ENCODE measurements at places on chromosomes 13 and 19.

- DNase-seq = no peak
These were observed 12.0 kb downstream of the FPR2 start for GRCh38 chr19:51772977-51773376.

DNA sequence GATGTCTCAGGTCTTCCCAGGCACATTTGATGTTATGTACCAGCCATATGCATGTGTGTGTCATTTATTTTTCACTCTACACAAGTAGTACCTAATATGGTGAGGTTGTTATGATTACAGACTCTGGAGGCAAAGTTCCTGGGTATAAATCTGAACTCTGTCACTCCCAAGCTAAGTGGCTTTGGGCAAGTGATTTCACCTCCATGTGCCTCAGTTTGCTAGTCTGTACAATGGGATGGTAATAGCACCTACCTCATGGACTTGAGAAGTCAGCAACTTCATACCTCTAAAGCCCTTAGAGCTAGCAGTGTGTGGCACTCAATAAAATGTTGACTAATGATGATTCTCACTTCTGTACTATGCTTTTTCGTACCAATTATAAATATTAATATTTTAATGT, 3.9 kb upstream of the CATSPERG start:
- no peak for DNase-seq

GRCh38 chr13:99819967-99820366, 151.6 kb downstream of the ZIC5 start:
- no peak for DNase-seq

DNA sequence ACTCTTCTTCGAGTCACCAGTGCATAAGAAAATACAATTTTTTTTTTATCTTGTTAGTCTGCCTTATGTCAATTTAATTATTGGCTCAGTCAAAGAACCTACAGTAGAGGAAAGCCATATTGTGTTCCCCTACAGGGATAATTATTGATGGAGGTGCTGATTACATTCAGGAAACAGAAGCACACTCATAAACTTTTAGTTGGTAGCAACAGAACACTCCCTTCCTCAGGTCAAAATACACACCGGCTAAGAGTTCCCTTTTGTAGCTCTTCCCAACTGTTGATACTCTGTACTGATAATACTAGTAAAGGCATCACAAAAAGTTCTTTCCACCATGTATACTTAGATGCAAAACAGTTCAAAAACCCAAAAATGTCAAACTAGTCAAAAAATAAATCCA, 18.4 kb downstream of the FOXO1 start:
- DNase-seq = no peak

DNA sequence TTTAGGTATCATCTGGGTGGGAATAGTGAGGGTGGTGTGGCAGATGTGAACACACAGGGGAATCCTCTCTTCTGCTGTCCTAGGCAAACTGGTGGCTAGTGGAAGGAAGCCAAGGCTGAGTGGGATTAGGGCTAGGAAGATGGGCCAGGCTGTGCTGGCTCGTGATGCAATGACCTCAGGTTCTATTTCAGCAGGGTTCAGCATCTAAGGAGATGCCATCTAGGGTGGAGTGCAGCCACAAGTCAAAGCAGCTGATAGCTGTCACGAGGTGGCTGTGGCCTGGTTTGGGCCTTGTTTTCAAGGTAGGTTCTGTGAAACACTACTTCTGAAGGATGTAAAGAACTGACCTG, 21.6 kb downstream of the ARL11 start:
- no peak for DNase-seq

DNA sequence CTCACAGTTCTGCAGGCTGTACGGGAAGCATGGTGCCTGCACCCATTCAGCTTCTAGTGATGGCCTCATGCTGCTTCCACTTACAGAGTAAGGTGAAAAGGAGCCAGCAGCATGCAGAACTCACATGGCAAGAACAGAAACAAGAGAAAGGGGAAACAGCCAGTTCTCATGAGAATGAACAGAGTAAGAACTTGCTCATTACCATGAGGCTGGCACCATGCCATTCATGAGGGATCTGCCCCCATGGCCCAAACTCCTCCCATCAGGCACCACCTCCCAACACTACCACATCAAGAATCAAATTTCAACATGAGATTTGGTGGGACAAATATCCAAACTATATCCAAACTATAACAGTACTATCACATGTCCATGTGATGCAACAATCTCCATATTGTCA, 72.1 kb downstream of the KATNAL1 start:
- peak; percentile 10 for DNase-seq

DNA sequence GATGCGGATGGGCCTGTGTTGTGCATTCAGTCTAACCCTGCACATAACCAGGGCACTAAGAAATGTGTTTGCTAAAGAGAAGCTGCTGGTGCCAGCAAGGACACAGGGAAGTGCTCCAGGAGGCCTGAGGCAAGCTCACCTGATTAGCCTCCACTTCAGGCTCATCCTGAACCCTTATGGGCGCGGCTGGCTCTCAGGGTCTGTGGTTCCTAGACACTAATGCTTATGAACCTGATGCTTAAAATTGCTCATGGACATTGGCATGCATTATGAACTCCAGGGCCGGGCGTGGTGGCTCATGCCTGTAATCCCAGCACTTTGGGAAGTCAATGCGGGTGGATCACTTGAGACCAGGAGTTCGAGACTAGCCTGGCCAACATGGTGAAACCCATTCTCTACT, 34.3 kb downstream of the SERP2 start:
- no peak for DNase-seq

- DNase-seq = no peak
These were observed 6.6 kb upstream of the ZNF492 start for GRCh38 chr19:22627526-22627925.

DNA sequence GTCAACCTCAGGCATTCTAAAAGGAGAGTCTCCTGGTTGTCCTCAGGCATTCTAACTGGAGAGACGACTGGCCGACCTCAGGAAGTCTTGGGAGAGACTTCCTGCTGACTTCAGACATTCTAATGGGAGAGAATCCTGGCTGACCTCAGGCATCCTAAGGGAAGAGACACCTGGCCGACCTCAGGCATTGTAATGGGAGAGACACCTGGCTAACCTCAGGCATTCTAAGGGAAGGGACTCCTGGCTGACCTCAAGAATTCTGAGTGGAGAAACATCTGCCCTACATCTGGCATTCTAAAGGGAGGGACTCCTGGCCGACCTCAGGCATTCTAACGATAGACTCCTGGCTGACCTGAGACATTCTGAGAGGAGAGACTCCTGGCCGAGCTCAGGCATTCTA, 1353.3 kb downstream of the UQCRFS1 start:
- DNase-seq = no peak

- no peak for DNase-seq
These were observed 4.0 kb upstream of the PCDH8 start for GRCh38 chr13:52852444-52852843.

DNA sequence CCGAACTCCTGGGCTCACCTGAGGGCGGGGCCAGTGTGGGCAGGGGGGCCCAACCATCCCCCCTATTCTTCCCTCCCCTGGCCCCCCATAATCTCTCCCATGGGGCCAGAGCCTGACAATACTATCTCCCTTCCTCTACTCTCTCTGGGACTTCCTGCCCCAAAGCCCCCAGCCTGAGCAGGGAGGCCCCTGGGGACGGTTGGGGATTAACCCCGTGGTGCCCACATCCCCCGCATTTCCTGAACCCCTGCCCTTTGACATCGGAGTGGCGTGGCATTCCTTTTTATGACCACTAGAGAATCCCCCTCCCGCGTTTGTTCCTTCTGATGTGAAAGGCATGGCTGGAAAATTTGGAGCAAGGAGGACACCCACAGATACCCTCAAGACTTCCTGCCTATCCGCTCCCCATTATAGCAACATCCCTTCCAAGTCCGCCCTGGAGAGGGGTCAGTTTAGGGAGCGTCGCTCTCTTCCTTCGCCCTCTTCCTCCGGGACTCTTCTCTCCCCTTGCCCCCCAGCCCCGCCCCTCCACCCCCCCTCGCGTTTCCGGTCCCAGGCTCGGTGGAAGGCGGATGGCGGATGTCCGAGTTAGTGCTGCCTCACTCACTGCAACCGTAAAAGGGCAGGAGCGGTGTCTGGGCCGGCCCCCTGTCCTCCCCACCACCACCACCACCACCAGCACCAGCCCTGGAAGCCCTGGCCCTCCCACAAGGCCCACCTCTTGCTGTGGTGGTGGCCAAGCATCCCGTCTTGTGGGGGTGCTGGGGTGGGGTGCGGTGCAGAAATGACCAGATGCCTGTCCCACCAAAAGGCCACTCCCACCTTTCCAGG, 1.8 kb downstream of the VASP start:
- peak; percentile 74 for DNase-seq

GRCh38 chr13:94061301-94061700, 418.2 kb downstream of the DCT start:
- DNase-seq = peak; percentile 78

DNA sequence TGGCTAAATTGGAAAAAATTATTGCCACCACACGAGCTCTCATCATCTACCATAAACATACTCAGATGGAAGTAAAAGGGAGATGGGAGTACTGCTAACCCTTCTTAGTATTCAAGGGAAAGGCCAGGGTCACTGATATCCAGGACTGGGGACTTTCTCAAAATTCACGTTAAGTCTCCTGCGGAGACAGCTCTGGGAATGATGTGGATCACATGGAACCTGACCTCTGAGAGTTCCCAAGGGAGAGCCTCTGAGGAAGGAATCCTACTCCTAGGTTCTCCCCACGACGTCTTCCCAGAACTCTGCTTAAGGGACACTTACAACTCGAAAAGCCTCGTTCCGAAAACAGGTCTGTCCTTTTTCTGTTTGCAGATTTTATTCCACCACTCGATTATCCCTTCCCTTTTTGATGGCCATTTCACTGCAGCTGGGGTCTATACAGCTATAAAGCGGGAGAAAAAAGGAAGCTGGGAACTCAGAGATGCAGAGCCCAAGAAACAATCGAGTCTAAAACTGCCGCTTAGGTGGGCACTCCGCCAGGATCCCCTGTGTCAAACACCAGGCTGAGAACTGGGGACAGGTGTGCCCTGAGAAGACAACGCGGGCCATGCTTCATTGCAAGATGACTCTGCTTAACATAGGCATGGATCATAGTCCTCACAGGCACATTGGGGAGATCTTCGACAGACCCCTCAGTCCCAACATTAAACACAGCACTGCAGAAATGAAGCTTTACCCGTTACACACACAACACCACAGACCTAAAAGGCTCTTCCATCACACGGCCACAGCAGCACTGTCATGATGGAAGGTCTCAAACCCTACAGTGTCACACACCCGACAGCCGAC, 823 bp upstream of the ZNF567 start:
- DNase-seq = peak; percentile 2

Data from fibroblast of skin of right biceps (primary cell).